ENCODE measurements at places on chromosomes 5 and 9. TPM values are rescaled to one million over a fixed set of nuclear protein-coding genes. Genes with fewer than 3 reads are reported as not detected.

The BTNL8 gene
- total RNA-seq = not detected

The GFI1B gene
- total RNA-seq = not detected

The PCDHA3 gene
- total RNA-seq = 0.11 TPM

The PCSK1 gene
- total RNA-seq = 54.8 TPM

The FCN2 gene
- not detected for total RNA-seq

The GCNT1 gene
- total RNA-seq = 97.9 TPM

The MSMP gene
- 1.4 TPM for total RNA-seq

The LARP1 gene
- total RNA-seq = 120 TPM

The AQP7 gene
- 0.13 TPM for total RNA-seq

The ADAMTS16 gene
- total RNA-seq = 0.26 TPM

The CDKN2A gene
- total RNA-seq = 1.8 TPM

The MVB12B gene
- total RNA-seq = 6.0 TPM

The PCDHGC4 gene
- 5.6 TPM for total RNA-seq

The F12 gene
- total RNA-seq = 0.26 TPM

The HABP4 gene
- 15.2 TPM for total RNA-seq

Data from articular chondrocyte of knee joint (primary cell).